Stimulated activated CD4-positive, alpha-beta T cell treated with anti-CD3 and anti-CD28 coated beads, Interleukin-12 subunit alpha, Interleukin-12 subunit beta, amount 100 ng/mL, for 24 hours (primary cell): ENCODE measurements at places on chromosomes 12 and 14.

GRCh38 chr12:68349921-68350606 is 17.9 kb upstream of the MDM1 start:
- DNase-seq = no peak

- no peak for DNase-seq
Measured at GRCh38 chr12:39892146-39892545, 213.7 kb downstream of the SLC2A13 start.

- no peak for DNase-seq
Measured at GRCh38 chr12:130097798-130098255, 64.4 kb upstream of the FZD10 start.

DNA sequence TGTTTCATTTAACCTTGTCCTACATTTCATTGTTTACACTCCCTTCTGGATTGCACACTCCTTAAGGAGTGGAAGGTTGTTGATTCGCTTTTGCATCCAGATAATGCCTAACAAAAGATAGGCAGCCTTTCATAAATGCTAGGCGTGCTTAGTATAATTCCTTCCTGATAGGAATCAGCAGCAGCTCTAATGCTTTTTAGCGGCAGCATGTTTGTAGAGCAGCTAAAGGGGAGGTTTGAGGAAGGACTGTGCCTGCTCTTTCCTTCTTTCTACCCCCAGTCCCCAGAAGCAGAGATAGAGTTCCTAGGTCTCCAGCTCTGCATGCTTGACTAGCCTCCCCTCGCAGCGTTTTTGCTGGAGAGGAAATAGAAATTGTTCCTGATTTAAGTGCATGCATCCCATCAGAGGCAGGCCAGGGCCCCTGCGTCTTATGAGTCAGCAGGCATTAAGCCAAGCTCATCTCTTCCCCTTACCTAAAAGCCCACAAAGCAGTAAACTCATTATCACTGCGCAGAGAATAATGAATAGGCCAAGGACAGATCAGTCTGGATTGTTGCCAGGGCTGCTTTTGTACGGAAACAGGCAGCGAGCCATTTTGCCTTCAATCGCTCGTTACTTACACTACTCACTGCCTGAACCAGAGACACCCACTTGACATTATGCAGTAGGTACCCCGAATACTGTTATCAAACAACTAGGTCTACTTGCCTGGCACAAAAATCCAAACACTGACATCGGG is 14.0 kb upstream of the TBPL2 start:
- no peak for DNase-seq

DNA sequence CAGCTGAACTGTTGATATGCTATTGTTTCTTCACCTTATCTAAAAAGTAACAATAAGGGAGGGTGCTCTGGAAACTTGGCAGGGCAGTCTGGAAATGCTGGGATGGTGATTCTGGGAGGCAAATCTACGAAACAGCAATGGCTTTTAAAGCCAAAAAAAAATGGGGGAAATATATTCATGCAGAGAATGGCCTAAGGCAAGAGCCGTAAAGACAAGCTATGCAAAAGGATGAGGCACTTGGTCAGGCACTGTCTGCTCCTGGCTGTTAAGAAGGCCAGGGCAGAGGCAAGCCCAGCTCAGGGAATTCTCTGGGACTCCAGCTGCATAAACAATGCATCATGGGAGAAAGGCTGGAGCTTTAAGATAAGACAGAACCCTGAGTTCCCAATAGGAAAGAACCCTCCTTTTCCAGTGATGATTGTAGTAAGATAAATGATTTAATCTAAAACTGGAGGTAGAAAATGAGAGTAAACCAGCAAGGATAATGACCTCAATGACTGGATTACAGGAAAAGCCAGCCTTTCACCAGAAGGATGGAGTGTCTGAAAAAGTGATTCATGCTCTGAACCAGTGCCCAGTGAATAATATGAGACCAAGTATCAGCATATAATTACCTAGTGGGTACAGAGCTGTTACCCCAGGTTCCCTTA is 46.0 kb downstream of the ITPR2 start:
- no peak for DNase-seq

GRCh38 chr12:82757059-82757458 is 70.4 kb downstream of the TMTC2 start:
- DNase-seq = no peak

- no peak for DNase-seq
Measured at GRCh38 chr12:42373669-42374068, 47.7 kb downstream of the PPHLN1 start.

DNA sequence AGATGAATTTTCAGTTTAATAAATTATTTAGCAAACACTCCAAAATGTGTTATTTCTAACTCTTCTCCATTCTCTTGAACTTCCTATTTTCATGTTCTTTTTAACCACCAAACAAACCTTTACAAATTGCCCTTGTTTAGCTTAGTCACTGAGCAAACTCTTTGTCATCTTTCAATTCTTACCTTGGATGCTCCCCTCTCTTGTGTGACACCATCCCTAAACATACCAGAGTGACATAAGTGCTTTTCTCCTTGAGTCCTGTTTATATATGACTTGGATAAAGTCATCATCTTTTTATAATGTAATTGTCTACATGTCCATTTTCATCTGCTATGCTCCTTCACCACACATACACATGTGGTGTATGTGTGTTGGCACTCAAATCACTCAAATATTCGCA is 3.4 kb upstream of the TMEM19 start:
- DNase-seq = no peak

- DNase-seq = no peak
Measured at GRCh38 chr12:49895773-49896172, 7.9 kb downstream of the FAIM2 start.

DNA sequence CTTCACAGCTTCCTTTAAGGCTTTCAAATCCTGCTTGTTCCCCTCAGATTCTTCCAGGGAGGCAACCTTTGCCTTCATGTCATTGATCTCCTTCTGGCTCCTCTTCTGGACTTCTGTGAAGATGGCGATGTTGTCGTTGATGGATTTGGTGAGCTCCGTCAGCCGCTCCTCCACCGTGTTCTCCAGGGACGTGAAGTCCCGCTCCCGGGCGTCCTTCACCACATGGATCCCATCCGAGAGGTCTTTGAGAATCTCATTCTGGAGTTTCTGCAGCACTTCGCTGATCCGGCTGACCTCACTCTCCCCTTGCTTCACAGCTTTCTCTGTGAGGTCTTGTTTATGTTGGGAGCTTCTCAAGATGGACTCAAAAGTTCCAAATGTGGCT is 7.9 kb downstream of the CKAP4 start:
- no peak for DNase-seq

- no peak for DNase-seq
Measured at GRCh38 chr12:68406134-68406576, 74.0 kb upstream of the MDM1 start.

- DNase-seq = no peak
Measured at GRCh38 chr14:28308734-28309133, 457.9 kb upstream of the FOXG1 start.

- DNase-seq = peak; percentile 85
Measured at GRCh38 chr14:106790189-106791036, 1264.0 kb downstream of the TMEM121 start.

GRCh38 chr14:58637391-58638230 is at the start of gene DACT1:
Gene DACT1, plus strand, starts transcription at chr14:58637962. Its CDS starts 241 bp downstream, at chr14:58638203.
- no peak for DNase-seq

DNA sequence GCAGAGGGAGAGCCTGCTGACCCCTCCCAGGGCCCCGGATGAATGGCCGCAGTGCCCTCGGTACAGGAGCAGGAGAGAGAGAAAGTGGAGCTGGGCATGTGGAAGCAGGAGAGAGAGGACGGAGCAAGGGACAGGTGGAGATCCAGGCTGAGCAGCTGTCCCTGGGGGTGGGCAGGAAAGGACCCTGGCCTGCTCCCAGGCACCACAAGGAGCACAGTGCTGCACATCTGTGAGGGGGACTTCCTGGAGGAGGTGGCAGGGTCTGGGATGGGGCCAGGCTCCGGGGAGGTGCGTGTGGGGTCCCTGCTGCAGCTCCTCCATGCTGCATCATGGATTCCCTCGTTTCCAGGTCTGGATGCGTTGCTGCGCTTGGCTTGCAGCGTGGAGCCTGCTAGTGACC is 13.0 kb upstream of the DLK1 start:
- no peak for DNase-seq

DNA sequence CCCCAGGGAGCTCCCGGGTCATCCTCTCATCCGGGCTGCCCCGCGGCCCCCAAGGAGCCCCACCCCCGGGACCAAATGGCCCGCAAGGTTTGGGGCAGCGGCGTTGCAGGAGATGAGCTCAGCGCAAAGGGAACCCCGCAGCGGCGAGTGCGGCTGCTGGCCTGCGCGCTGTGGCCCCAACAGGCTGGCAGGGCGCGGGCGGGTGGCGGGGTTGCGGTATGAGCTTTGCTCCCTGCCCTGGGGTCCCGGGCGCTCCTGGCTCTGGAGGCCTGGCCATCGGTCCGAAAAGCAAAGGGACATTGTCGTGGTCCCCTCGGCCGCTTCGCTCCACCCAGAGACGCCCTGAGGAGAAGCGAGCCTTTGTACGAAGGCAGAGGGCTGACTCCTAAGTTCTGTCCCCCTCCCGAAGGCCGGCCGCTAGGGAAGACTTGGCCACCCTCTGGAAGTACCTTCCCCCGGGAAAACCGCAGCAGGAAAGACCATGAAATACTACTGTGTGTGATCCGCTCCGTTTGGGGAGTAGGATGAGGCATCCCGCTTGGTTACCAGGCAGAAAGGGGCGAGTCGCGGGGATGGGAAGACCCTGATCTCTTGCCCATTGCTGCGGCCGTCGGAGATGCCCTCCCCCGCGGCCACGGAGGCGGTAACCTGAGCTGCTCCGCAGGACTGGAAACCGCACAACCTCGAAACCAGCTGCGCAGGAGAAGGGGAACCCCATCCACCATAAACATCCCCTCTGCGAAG is 620 bp upstream of the NID2 start:
- DNase-seq = no peak

GRCh38 chr12:45938566-45938965 is 51.8 kb downstream of the SCAF11 start:
- DNase-seq = no peak

DNA sequence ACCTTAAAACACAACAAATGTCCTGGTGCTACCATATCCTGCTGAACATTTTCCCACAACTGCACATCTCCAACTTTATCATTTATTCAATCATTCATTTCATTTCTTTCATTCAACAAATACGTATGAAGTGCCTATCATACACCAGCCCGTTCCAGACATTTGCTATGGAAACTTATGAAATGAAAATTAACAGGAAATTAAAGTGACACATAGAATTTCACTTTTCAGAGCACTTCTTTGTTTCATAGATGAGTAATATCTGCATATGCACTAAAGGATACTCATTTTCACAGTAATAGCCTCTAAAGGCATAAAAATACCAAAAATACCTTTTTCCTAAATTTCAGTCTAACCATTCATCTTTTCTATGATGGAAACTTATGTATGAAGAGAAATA is 12.6 kb downstream of the CNIH1 start:
- no peak for DNase-seq

DNA sequence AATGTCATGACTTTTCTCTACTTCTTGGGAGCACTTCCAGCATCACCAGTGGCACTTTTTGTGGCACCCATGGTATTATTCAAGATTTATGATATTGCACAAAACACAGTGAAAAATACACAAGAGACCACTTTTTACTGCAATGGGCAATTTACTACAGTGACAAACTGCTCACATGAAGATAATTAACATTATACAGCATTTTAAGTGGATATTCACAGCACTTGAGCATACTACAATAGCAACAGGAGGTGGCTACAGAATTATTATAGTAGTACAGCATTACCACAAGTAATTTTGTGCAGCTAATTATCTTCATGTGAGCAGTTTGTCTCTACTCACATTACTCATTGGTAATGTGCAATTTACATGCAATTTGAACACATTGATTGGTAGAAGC is 18.3 kb downstream of the IL26 start:
- no peak for DNase-seq

- DNase-seq = no peak
Measured at GRCh38 chr14:85129921-85130320, 400.0 kb upstream of the FLRT2 start.

DNA sequence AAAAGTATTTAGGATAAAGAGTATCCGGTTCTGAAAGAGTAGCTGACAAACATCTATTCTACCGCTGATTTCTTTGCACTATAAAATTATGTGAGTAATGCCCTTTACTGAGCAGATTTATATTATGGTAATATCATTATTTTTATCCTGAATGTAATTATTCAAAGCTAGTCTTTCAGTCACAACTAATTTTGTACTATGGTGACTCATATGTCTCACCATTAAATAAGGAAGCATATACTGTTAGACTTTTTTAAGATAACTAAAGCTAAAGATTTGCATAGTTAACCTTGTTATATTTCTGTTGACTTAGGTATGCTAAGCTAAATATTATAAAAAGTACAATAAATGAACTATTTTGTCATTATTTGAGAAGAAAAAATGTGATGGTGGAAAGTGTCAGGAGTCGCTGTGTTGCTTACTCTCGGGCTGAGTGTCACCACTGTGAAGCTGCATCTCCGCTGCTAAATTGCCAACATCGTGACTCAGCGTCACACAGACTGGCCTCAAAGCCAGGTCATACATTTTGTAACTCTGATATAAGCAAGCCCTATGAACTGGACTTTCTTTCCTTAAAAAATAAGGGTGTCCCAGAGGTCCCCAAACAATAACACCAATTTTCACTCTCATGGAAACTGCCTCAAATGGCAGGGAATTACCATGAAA is 69.1 kb upstream of the SSTR1 start:
- no peak for DNase-seq

GRCh38 chr12:91922139-91922538 is 223.5 kb downstream of the BTG1 start:
- no peak for DNase-seq

- no peak for DNase-seq
Measured at GRCh38 chr12:55676707-55677106, 31.0 kb downstream of the ITGA7 start.

GRCh38 chr14:34356264-34356654 is 105.8 kb downstream of the SPTSSA start:
- DNase-seq = no peak

GRCh38 chr12:33828326-33828725 is 194.0 kb upstream of the ALG10 start:
- DNase-seq = no peak

GRCh38 chr14:105944632-105945610 is 418.5 kb downstream of the TMEM121 start:
- DNase-seq = peak; percentile 67

- DNase-seq = no peak
Measured at GRCh38 chr14:98167705-98168104, 1104.3 kb downstream of the BCL11B start.

- no peak for DNase-seq
Measured at GRCh38 chr12:86719381-86719780, 463.2 kb upstream of the MGAT4C start.

- no peak for DNase-seq
Measured at GRCh38 chr12:11805680-11806079, 156.2 kb downstream of the ETV6 start.

GRCh38 chr14:90778571-90779255 is 37.5 kb downstream of the TTC7B start:
- DNase-seq = no peak
